ENCODE measurements at places on chromosomes 7 and 10.

DNA sequence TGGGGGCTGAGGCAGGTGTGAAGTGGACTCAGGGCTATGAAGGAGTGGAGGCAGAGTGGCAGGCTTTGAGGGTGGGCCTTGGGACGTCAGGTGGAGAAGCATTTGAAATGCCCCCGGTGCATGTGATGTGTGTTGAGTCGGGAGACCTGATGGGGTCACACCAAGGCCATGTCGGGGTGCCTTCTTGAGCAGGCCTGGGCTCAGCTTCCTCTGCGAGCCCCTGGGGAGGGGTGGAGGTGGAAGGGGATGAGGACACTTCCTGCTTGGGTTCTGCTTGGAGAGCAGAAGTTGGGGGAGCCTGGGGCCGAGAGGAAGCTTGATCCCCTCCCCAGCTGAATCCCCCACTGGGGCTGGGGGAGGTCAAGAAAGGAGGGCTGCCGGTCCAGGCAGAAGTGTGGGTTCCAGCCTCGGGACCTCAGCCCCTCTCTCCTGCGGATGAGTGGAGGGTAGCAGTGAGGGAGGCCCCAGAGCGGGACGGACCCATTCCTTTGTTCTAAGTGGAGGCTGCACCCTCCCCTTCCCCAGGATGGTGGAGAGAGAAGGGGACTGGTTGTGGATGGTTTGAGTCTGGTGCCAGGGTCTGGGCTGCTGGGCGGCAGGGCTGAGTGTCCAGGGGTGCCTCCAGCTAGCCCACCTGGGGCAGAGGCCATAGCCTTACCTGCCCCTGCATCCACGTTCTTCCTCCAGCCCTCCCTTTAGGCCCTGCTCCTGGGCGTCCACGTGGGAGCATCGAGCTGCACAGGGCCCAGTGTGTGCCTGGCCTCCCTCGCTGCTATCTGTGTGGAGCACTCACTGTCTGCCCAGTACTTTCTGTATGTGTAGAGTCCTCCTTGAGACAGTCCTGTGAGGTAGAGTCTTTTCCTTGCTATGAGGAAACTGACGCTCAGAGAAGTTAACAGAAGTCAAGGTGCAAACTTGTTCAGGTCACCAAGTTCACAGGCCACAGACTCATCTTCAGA lies 36.7 kb downstream of the PRF1 start:
- no peak for DNase-seq

- DNase-seq: no peak
Observed at GRCh38 chr7:27435461-27435860, 192.9 kb downstream of the EVX1 start.

- no peak for DNase-seq
Observed at GRCh38 chr7:4144172-4144701, 537.9 kb upstream of the FOXK1 start.

DNA sequence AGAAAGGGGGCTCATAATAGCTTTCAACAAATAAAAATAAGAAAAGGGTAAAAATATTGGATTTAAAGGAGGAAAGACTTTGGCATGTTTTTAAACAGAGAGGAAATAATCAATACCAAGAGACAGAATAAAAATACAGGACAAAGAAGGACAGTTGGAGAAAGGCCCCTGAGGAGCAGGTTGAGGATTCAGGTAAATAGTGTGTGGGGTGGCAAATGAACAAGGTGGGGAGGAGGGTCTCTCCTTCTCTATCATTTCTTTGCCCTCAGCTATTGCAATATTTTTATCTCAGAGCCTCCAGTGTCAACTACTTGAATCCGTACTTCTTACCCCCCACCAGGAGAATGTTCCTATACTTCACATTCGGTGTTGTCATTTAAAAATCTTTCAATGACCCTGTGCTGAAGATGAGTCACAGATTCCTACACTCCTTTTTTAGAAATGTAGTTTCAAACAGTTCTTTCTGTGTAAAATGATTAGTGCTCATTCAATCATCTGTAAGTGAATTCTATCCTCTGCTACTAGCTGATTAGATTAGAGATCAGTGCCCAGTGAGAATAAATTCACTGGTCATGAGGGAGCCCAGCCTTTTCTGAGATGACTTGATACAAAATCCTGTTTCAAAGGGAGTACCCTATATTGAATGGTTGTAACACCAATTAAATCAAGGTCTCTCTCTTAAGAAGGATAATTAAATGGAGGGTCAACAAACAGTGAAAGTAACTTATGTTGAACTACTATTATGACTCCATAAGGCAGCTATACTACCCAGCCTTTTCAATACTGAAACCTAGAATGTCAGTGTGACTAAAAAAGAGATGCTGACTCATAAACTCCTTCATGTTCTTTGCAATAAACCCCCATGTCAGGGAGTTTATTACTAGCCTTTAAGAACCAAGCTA lies 50.4 kb upstream of the WNT16 start:
- DNase-seq: no peak

DNA sequence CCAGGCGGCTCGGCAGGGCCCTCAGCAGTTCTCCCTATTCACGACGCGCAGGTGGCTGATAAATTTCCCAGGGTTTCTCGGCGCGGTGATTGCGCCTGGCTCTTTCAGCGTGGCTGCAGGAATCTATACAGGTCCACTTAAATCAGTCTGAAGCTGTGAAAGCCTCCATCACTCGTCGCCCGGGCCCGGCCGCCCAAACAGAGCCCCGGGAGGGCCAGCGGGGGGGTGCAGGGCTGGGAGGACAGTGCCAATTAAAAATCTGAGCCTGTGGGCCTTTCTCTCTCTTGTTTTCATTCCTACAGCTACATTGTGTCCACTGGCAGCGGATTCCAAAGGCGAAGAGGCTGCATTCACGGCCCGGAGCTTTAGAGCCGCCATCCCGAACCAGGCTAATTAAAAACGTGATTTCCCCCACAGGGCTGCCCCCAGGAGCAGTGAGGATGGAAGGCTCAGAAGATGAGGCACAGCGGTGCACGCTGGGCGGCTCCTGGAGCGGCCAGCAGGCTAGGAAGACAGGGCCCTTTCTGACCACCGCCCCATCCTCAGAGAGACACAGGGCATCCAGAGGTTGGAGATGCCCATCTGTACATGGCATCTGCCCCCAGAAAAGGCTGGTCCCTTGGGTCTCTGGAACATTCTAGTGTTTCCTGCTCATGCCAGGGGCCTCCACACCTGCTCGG lies 100.7 kb downstream of the FAM53B start:
- DNase-seq: no peak

GRCh38 chr10:11143242-11143641 lies 125.6 kb downstream of the CELF2 start:
- DNase-seq: no peak

DNA sequence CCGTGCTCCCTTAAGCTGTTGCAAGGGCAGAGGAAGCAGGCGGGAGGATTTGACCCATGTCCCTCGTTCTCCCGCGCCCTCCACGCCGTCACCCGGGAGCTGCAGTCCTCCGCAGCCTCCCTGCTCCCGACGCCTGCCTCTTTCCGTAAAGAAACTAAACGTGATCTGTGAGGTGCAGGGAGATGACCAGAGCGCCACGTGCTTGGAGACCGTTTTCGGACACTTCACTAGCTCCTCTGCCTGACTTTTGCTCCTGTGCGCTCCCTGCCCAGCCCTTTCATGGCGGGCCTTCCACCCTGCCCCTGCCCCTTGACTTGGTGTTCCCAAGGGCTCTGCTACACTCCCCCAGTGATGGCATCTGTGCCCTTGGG lies 171.2 kb downstream of the LSM5 start:
- no peak for DNase-seq

- DNase-seq: no peak
Observed at GRCh38 chr7:112370436-112370835, 79.8 kb upstream of the IFRD1 start.

DNA sequence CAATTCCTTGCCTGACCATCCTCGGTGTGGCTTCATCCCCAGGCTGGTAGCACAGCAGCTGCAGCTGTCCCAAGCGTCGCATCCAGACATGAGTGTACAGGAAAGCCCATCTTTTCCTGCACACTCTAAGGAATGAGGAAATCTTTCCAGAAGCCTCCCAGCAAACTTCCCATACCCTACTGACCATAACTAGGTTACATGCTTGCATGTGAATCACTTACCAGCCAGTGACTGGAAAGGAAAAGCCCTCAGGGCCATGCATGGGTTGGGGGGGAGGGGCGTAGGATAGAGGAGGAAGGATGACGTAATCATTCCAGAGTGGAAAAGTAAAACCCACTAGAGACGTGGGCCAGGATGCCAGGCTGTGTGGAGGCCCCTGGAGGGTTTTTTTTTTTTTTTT lies 18.9 kb upstream of the ZNF212 start:
- DNase-seq: no peak

DNA sequence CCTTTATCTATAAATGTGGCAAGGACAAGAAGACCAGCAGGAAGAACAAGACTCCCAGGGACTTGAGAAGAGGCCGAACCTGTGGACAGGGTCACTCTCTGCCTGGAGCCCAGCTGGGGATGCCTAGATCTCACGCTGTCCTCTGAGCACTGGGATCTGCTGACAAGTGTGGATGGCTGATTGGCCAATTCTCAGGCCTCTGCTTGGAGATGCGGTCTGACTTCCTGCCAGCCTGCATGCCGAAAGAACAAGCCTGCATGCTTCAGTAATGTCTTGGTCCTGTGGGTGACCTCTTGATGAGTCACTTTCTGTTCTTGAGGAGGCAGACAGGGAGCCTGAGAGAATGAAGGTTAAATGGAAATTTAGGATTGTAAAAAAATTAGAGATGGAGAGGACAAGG lies 84.7 kb downstream of the TMEM178B start:
- DNase-seq: no peak

- no peak for DNase-seq
Observed at GRCh38 chr7:128837521-128837921, 7.3 kb downstream of the FLNC start.

- DNase-seq: no peak
Observed at GRCh38 chr7:140540136-140540777, 61.0 kb upstream of the MKRN1 start.

DNA sequence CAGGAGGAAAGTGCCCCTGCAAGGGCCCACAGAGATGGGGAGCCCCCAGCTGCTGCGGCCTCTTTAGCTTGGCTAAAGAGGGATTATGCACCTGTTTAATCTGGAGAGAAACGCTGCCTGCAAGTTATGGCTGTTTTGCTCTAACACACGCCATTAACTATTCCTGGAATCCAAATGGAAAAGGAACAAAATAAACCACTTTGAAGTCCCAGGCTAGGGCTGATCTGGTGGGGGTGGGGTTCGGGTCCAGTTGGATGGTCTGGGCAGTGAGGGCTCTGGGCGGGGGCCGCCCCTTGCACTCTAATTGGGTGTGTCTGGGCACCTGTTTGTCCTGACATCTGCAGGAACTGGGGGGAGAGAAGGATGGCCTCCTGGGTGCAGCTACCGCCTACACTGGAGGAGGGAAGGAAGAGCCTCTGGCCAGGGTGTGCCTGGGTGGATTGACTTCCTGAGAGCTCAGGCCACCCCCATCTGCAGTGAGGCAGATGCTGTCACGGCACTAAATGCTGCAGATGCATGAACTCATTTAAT lies 300.6 kb downstream of the ZEB1 start:
- no peak for DNase-seq

GRCh38 chr10:74104480-74104879 lies 46.1 kb downstream of the AP3M1 start:
- DNase-seq: no peak

DNA sequence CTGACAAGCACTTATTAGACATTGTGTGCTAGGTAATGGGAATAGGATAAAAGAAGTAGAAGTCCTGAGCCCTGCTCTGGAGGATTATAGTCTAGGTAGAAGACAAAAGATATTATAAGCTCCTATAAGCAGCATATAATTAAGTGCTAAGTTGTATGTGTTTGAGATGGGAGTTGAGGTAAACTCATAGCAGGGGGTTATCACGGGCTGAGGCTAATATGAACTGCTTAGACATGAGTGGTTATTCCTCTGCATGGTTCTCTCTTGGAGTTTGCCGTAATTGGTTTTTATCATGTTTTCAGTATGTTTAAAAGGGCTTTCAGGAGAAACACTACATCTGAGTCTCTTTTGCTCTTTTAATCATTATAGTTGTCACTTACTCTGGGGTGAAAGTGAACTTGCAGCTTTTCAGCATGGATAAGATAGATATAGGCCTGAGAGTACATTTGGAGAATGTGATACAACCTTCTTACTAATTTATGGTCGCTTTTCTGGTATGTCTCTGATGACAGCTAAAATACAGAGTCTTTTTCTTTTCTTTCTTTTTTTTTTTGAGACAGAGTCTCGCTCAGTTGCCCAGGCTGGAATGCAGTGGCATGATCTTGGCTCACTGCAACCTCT lies 39.0 kb downstream of the SMNDC1 start:
- no peak for DNase-seq

DNA sequence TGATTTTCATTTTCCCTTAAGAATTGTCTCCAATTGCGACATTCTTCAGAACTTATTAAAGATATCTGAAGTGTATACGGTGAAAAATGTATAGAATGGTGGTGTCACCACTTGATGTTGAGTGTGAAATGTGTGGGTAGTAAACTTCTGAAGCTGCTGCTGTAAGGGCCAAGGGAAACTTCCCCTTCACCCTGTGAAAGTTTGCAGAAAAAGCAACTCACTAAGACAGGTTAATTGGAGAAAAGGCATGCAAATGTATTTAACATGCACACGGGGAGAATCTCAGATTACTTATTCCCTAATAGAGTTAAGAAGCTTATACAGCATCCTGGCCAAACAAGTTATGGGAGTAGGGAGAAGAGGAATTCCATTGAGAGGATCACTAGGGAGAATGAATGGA lies 173.0 kb downstream of the NSUN6 start:
- no peak for DNase-seq

- DNase-seq: no peak
Observed at GRCh38 chr10:34520084-34520483, 295.0 kb downstream of the PARD3 start.

- no peak for DNase-seq
Observed at GRCh38 chr10:58817201-58817846, 304.7 kb downstream of the BICC1 start.

DNA sequence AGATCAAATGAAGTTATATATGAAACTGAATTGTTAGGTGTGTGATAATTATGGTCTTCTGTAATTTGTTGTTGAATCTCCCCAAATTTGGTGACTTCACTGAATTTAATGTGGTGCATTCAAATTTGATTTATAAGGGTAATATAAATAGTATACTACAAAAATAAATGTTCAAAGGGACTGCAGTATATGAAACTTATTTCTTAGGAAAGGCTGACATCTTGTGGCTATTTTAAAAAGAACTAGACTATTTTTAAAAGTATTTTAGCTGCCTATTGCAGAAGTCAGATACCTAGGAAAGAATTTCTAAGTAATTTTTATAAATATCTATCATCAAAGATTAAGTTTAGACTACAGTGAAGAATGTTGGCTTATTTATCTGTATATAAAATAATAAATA lies 36.6 kb downstream of the ATRNL1 start:
- DNase-seq: no peak

DNA sequence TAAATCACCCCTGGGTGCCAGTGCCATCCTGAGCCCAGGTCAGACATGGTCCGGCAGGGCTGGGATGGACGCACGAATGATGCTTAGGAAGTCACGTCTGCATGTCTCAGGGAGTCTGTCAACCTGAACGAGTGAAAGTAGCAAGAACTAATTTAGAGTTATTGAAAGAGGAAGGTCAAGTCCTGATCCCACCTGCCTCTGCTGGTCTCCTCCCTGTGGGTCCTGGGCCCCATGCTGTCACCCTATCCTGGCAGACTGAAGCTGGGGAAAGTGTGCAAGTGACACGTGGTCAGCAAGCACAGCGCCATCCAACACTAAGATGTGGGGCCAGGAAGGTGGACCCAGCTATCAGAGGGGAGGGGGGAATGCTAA lies 26.1 kb upstream of the GRID1 start:
- no peak for DNase-seq

GRCh38 chr7:92025260-92025659 lies 84.6 kb downstream of the AKAP9 start:
- DNase-seq: no peak

- no peak for DNase-seq
Observed at GRCh38 chr7:123901101-123901500, 23.9 kb upstream of the SPAM1 start.

- no peak for DNase-seq
Observed at GRCh38 chr7:16669581-16669980, 23.6 kb downstream of the BZW2 start.

All from stimulated activated CD4-positive, alpha-beta T cell treated with anti-CD3 and anti-CD28 coated beads, Interleukin-15, amount 100 ng/mL, for 1 hour (primary cell).